Testis (tissue), 5 donors: ENCODE measurements at places on chromosomes 4 and X. TPM values are rescaled to one million over a fixed set of nuclear protein-coding genes. Genes with fewer than 3 reads are reported as not detected.

- peaks cover 13% of the 10 kb centered on the region for H3K4me1 ChIP-seq
- no peaks in the 10 kb centered on the region for H3K27me3 ChIP-seq
- no peaks in the 10 kb centered on the region for H3K36me3 ChIP-seq
- peak overlapping the region; percentile 100 for H3K27ac ChIP-seq
- peak; percentile 67 for DNase-seq
- peak overlapping the region; percentile 98 for H3K4me3 ChIP-seq
Observed at GRCh38 chr4:173333658-173334084, 487 bp downstream of the HMGB2 start.

DNA sequence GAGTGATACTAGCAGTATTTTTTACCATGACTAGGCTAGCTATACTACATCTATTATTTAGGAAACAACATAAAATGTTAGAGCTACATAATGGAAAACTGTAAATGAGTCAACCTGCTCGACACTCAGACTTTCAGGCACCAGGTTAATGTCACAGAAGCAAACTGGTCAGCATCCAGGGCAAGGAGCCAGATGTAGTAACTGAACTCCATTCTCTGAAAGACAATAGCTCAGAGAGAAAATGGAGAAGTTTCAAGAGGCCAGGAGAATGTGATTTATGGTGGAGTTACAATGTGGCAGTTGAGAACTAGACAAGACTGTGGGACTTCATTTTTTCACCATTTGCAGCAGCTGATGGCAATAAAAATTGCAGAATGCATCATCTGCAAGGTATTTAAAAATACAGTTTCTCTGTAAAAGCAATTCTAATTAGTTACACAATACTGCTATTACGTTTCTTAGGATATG, 342.7 kb upstream of the PABPC4L start:
- H3K4me1 ChIP-seq = no peaks in the 10 kb centered on the region
- no peaks in the 10 kb centered on the region for H3K27me3 ChIP-seq
- H3K36me3 ChIP-seq = no peaks in the 10 kb centered on the region
- H3K4me3 ChIP-seq = no peak overlapping the region

- no peaks in the 10 kb centered on the region for H3K36me3 ChIP-seq
- no peak overlapping the region for H3K27ac ChIP-seq
- H3K4me3 ChIP-seq = no peak overlapping the region
- DNase-seq = no peak
- H3K4me1 ChIP-seq = no peaks in the 10 kb centered on the region
Observed at GRCh38 chr4:1624519-1624910, 59.6 kb downstream of the FAM53A start.

DNA sequence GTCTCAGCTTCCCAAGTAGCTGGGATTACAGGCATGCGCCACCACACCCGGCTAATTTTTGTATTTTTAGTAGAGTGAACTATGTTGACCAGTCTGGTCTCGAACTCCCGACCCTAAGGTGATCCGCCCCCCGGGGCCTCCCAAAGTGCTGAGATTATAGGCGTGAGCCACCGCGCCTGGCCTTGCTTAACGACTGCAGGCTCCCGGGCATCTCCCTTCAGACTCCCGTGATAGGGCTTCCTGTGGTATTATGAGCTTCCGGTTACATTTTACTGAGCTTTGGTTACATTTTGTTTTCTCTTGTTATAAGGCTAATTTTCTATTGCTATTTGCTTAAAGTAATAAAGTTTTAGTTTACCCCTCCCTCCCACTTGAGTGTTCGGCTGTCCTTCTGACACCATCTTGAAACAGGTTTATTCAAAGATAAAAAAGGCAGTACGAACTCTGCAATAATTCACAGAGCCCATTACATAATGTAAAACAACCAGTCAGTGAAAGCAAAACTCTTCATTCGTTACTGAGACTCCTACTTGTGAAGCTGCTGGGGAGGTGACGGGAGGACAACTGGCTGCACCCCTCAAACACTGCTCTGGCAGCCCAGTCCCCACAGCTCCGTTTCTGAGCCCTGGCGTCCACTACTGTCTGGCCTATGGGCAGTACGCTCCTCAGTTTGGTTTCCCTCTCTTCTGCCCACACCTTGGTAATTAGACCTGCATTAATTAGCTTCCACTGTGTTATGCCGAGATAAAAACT, 795.7 kb upstream of the SLIT2 start:
- no peaks in the 10 kb centered on the region for H3K36me3 ChIP-seq
- no peaks in the 10 kb centered on the region for H3K4me1 ChIP-seq
- peak; percentile 21 for DNase-seq
- H3K27ac ChIP-seq = no peak overlapping the region

GRCh38 chr4:76758290-76758882, 139.6 kb downstream of the SOWAHB start:
- no peak overlapping the region for H3K27ac ChIP-seq
- no peaks in the 10 kb centered on the region for H3K36me3 ChIP-seq
- H3K27me3 ChIP-seq = no peaks in the 10 kb centered on the region
- H3K4me3 ChIP-seq = no peak overlapping the region
- H3K4me1 ChIP-seq = peaks cover 8% of the 10 kb centered on the region

- H3K36me3 ChIP-seq = no peaks in the 10 kb centered on the region
- DNase-seq = no peak
- H3K27me3 ChIP-seq = no peaks in the 10 kb centered on the region
- no peak overlapping the region for H3K27ac ChIP-seq
- no peak overlapping the region for H3K4me3 ChIP-seq
- H3K4me1 ChIP-seq = no peaks in the 10 kb centered on the region
Observed at GRCh38 chr4:38993683-38994082, 38.5 kb downstream of the TMEM156 start.

- DNase-seq = no peak
- no peaks in the 10 kb centered on the region for H3K4me1 ChIP-seq
- no peaks in the 10 kb centered on the region for H3K27me3 ChIP-seq
- no peak overlapping the region for H3K4me3 ChIP-seq
- H3K27ac ChIP-seq = no peak overlapping the region
Observed at GRCh38 chr4:135240796-135241195, 1039.2 kb upstream of the PABPC4L start.

DNA sequence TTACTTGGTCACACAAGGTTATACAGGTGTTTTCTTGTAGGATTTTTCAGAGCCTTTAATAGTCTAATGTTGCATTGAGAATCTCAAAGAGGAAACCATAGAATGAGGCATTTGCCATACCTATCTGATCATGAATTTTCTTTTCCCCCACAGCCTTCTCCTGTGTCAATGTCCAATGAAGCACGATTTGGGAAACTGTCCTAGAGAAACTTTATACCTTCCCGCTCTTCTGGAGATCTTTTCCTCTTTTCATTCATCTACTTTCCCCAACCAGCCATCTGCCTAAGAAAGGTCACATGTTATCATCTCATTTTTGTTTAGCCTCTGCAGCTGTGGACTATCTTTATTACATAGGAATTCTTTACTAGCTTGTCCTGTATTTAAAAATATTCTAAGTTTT, 19.9 kb downstream of the VSIG4 start:
- DNase-seq = no peak
- H3K4me1 ChIP-seq = no peaks in the 10 kb centered on the region
- no peaks in the 10 kb centered on the region for H3K27me3 ChIP-seq
- H3K36me3 ChIP-seq = no peaks in the 10 kb centered on the region

DNA sequence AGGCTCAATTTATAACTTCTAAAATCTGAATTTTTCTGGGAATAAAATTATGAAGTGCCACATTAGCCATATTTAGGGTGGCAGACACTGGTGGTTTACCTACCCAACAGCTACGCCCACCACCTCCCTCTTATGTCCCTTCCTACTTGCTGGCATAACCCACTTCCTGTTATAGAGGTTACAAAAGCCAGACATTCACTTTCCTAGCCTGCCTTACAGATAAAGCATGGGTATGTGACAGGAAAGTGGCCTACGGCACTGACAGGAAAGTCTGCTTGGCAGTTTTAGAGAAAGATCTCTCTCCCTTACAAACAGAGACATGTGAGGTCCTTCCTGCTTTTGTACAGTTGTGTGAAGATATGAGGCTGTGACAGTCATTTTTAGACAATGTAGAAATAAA, 12.4 kb downstream of the DDX53 start:
- no peaks in the 10 kb centered on the region for H3K4me1 ChIP-seq
- H3K36me3 ChIP-seq = no peaks in the 10 kb centered on the region
- no peaks in the 10 kb centered on the region for H3K27me3 ChIP-seq
- H3K4me3 ChIP-seq = no peak overlapping the region

- H3K4me1 ChIP-seq = no peaks in the 10 kb centered on the region
- no peak overlapping the region for H3K4me3 ChIP-seq
- H3K36me3 ChIP-seq = no peaks in the 10 kb centered on the region
- H3K27me3 ChIP-seq = no peaks in the 10 kb centered on the region
- DNase-seq = no peak
Observed at GRCh38 chr4:125387770-125388169, 73.0 kb downstream of the FAT4 start.

DNA sequence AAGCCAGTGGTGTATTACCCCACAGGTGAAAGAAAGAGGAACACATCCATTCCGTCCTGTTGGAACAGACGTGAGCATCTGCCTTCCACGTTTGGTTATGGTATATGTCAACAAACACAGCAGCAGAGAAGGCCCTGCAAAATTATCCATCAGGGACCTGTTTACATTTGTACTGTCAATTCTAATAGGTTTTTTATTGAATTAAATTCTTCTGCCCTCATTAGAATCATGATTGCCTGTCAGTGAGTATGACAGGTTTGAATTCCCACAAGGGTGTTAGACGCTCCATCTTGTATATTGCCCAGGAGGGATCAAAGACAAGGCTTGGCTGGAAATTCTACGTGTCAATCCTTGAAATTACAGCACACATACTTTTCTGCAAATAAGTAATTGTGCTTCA, 339.9 kb upstream of the NOCT start:
- H3K27me3 ChIP-seq = no peaks in the 10 kb centered on the region
- H3K27ac ChIP-seq = no peak overlapping the region
- H3K36me3 ChIP-seq = no peaks in the 10 kb centered on the region

GRCh38 chrX:123291623-123292022, 107.5 kb downstream of the GRIA3 start:
- no peaks in the 10 kb centered on the region for H3K4me1 ChIP-seq
- no peaks in the 10 kb centered on the region for H3K27me3 ChIP-seq
- DNase-seq = peak; percentile 34
- no peak overlapping the region for H3K4me3 ChIP-seq
- H3K36me3 ChIP-seq = no peaks in the 10 kb centered on the region

GRCh38 chr4:94695384-94695783, 62.4 kb upstream of the BMPR1B start:
- H3K27ac ChIP-seq = no peak overlapping the region
- DNase-seq = no peak
- H3K36me3 ChIP-seq = no peaks in the 10 kb centered on the region
- H3K27me3 ChIP-seq = no peaks in the 10 kb centered on the region

Gene KLHL13
- 6.5 TPM for total RNA-seq

Gene IL9R
- 0.31 TPM for total RNA-seq

Gene RS1
- total RNA-seq = not detected

Gene GPR82
- total RNA-seq = 0.31 TPM

Gene ACSL1
- total RNA-seq = 59.8 TPM

Gene FMR1NB
- total RNA-seq = 48.2 TPM

Gene FRMPD3
- 2.0 TPM for total RNA-seq

Gene PLXNB3
- total RNA-seq = 57.9 TPM

Gene MXRA5
- 0.31 TPM for total RNA-seq

Gene SPANXN3
- 4.1 TPM for total RNA-seq

Gene S100P
- total RNA-seq = 0.19 TPM
